ENCODE measurements at places on chromosomes 11 and 22.

- no peaks in the 10 kb centered on the region for H3K4me1 ChIP-seq
- no peaks in the 10 kb centered on the region for H3K36me3 ChIP-seq
- H3K27me3 ChIP-seq: no peaks in the 10 kb centered on the region
Measured at GRCh38 chr11:83205608-83206185, 12.2 kb downstream of the ANKRD42 start.

DNA sequence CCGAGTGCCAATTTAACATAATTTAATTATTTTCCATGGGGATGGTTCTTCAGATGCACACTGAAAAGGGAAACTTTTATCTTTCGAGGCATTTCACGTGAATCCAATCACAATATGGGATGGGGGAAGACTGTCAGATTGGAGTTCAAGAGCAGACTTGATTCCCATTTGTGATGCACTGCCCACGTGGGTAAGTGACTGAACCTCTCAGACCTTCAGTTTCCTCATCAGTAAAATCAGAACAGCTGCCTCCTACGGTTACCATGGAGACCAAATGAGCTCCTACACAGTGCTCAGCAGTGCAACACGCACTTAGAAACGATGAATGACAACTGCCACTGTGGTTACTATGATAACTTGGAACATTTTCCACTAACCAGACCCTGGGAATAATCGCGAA lies 21.7 kb downstream of the KIAA0930 start:
- no peaks in the 10 kb centered on the region for H3K36me3 ChIP-seq
- no peak for DNase-seq
- H3K4me3 ChIP-seq: no peak overlapping the region
- no peak overlapping the region for H3K27ac ChIP-seq
- no peaks in the 10 kb centered on the region for H3K27me3 ChIP-seq

DNA sequence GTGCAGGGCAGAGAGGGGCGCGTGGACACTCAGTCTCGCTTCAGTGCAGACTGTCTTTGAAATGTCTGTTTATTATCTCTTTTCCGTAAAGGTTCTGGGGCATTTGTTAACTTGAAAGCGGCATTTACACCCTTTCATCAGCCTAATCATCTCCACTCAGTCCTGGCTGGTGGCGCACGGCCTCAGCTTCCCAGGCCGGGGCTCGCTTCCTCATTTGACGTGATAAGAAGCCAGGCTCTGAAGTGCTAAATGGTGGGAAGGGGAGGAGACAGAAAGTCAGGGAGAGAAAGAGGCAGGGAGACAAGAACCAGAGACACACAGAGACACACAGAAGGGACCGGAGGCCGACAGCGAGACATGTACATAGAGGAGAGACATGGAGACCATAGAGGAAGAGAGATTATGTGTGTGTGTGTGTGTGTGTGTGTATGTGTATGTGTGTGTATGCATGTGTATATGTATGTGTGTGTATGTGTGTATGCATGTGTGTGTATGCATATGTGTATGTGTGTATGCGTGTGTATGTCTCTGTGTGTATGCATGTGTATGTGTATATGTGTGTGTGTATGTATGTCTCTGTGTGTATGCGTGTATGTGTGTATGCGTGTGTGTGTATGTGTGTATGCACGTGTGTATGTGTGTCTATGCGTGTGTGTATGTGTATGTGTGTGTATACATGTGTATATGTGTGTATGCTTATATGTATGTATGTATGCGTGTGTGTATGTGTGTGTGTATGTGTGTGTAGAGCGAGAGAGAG lies 101.5 kb downstream of the ST3GAL4 start:
- no peak overlapping the region for H3K27ac ChIP-seq
- H3K4me1 ChIP-seq: peaks cover 5% of the 10 kb centered on the region
- no peaks in the 10 kb centered on the region for H3K36me3 ChIP-seq
- no peaks in the 10 kb centered on the region for H3K27me3 ChIP-seq
- DNase-seq: no peak

DNA sequence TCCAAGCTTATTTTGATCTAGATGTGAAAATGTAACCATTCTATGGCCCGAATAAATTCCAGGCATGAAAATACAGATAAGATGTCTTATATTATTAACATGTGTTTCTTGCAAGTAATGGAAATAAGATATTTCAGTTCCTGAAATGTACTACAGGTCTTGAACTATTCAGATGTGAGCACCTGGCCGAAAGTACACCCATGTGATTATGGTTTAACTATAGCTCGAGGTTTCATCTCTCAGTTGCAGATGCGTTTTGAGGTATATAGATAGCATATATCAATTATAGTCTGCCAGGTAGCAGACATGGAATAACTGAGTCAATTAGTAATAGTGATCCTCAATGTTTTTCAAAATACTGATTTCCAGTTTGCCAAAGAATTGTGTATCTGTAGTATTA lies 68.3 kb downstream of the DDIAS start:
- H3K4me3 ChIP-seq: no peak overlapping the region
- H3K27ac ChIP-seq: no peak overlapping the region
- DNase-seq: no peak
- no peaks in the 10 kb centered on the region for H3K4me1 ChIP-seq
- H3K36me3 ChIP-seq: no peaks in the 10 kb centered on the region
- no peaks in the 10 kb centered on the region for H3K27me3 ChIP-seq

DNA sequence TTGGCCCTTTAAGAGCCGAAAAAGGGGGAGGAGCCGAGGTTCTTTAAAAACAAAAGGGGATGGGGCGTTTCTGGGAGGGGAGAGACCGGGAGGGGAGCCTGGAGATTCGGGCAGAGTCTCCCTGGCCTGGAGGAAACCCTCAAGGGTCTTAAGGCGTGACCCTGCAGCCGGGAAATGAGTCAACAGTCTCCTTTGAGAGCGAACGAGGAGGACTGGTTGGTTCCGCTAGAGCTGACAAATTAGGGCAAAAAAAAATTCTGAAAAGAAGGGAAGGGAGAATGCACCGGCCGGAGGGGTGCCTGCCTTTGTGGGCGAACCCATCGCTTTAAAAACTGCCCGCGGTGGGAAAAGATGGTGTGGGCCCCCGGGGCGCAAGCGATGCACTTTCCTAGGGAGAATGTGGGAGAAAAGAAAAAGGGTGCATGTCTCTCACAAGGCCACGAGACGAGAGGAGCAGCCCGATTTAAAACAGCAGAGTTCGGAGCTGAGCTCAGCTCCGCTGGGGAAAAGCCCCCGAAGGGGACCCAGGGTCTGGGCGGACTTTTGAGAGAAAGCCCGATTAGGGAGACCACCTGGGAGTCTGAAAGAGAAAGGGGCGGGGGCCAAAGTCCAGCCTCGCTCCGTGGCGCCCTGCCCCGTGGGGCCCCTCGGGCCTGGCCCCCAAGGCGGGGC lies 874 bp downstream of the ZFTA start:
- no peaks in the 10 kb centered on the region for H3K27me3 ChIP-seq
- peak overlapping the region; percentile 74 for H3K27ac ChIP-seq
- peak; percentile 88 for DNase-seq
- peaks cover 66% of the 10 kb centered on the region for H3K4me1 ChIP-seq
- H3K4me3 ChIP-seq: peak overlapping the region; percentile 63

Measured in A673 (cell line).